Fibroblast of skin of scalp (primary cell): ENCODE measurements at places on chromosomes 13 and 19.

GRCh38 chr13:51873117-51873798, 11.5 kb downstream of the CCDC70 start:
- DNase-seq = no peak

DNA sequence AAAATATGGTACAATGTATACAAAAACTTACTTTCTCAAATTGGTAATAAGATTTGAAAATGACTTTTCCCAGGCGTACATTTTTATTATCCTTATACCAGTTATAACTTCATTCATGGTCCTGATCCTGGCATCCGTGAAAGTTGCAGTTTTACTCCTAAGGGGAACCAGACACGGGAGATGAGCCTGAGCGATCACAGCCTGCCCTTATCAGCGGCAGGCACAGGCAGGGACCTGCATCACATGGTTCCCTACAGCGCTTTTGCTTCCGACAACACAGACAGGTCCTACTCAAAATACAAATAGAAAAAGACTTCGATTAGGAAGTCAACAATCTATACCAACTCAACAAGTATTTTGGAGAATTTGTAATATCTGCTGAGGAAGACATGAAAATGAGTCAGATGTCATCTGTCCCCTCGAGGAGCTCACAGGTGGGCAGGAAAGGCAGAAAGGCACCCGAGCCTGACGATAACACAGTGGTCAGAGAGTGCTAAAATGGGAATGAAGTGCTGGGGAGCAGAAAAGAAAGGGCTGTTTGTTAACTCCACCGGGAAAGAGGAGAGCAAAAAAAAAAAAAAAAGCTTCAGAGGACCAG, 93.4 kb downstream of the ABCC4 start:
- no peak for DNase-seq

DNA sequence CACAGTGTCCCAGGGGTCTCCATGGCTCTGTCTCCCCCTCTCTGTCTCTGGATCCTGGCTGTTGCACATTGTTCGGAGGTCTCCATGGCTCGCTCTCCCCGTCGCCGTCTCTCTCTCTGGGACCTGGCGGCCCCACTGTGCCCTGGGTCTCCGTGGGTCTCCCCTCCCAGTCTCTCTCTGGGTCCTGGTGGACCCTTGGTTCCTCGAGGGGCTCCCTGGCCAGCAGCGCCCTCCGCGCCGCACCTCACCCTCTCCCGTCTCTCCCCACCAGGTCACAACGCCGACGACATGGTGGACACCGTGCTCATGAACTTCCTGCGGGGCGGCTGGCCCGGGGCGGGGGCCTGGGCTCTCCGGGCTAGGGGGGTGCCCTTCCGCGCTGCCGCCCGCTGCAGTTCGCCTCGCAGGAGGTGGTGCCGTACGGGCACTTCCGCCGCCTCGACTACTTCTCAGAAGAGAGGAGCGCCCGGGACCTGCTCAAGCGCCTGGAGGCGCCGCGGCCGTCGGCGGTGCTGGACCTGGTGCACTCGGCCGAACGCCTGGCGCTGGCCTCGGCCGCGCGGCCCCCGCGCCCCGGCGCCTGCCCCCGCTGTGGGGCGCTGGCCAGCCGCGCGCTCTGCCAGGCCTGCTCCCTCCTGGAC, 29.1 kb downstream of the SIGLEC5 start:
- no peak for DNase-seq

DNA sequence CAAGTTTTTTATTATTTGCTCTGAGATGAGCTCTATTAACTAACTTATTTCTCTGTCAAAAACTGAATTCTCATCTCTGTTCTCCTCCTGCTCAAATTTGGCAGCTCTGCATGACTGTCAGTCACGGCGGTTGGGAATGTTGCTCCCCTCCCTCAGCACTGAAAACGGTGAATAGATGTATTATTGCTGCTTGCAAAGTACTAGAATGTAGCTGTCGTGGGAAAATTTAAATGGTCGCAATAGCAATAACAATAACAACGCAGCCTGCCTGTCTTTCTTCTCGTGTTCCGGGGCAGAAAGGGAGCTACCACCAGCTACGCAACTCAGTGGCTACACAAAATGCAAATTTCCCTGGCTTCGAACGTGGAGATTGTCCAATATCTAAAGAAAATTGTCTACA, 125.6 kb upstream of the FRY start:
- DNase-seq = no peak
